Urinary bladder (tissue), 4 donors: ENCODE measurements at places on chromosomes 16 and 17.

GRCh38 chr16:85556456-85557082, 56.6 kb upstream of the GSE1 start:
- no peak for DNase-seq

DNA sequence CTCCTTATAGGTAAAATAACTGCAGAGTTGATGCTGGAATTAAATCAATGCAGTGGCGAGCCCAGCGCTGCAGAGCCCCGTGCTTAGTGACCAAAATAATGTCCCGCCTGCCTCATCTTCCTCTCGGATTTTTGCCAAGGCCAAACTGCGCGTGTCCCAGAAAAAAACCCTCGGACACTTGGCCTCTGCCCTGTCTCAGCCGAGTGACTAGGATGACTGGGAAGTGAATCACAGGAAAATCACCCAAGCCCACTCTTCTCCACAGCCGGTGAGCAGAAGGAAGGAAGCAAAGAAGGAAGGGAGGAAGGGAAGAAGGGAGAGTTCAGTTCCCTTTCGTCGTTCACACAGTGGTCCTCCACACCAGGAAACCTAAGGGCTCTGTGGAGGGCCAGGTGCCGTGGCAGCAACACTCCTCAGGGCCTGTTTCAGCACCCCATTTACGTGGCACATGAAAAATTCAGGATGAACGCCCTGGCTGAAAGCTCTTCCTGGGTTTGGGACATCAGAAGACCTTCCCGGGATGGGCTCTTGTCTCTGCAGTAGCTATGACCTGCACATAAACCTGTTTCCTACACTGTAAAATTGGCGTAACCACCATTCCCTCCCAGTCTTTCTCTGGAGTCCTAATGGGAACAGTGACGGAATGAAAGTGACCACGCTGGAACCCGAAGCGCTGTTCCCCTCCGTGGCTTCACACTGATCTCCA, 25.4 kb upstream of the HOXB13 start:
- no peak for DNase-seq

DNA sequence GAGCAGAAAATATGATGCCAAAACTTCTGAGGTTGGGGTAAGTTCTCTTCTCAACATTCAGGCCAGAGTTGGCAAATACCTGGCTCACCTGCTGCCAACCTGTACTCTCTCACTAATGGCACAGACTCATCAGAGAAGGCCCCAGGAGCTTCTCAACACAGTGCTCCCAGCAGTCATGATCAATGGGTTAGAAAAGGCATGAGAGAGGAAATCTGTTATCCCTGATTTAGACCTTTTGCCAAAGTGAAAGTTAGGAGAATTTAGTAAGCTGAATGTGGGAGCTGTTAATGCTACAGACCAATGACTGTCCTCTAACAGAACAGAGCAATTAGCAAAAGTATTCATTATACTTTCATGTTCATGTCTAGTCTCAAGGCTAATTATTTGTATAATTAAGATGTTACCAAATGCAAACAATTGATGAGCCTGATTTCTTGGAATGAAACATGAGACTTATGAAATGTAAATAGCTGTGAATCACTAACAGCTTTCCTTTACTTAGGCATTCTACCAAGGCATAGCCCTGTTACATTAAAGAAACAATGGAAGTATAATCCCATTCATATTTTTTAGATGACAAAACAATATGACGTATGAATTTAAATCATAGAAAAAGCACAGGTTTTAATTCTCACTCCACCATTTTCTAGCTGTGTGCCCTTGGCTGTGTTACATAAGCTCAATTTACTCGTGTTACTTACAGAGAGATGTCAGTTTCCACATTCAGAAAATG, 68.7 kb upstream of the MARCHF10 start:
- DNase-seq: no peak

DNA sequence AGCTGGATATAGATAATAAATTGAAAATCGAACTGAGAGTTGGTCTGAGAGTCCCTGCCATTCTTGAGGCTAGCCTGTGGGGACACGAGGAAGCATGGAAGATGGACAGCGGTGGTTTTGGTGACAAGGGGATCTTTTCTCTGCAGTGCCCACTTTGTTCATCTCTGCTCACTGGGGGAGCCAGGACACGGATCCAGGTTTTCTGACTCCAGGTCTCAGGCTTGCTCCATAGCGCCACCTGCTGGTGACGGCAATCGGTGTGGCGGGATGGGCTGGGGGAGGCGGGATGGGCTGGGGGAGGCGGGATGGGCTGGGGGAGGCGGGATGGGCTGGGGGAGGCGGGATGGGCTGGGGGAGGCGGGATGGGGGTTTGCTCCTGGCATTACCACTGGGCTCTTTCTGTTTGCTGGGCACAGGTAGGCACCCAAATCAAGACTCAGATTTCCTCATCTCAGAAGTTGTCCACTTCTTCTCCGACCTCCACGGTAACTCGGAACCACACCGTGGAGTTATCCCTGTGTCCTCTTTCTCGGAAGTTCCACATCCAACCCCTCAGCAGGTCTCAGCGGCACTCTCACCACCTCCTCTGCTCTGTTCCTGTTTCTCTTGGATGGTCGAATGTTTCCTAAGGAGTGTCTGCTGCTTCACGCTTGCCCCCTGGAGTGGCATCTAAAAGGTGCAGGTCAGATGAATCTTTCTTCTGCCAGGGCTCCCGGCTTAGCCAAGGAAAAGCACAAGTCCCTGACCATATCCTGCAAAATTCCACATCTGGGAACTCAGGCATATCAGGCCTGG, 142.4 kb downstream of the CYLD start:
- DNase-seq: no peak

DNA sequence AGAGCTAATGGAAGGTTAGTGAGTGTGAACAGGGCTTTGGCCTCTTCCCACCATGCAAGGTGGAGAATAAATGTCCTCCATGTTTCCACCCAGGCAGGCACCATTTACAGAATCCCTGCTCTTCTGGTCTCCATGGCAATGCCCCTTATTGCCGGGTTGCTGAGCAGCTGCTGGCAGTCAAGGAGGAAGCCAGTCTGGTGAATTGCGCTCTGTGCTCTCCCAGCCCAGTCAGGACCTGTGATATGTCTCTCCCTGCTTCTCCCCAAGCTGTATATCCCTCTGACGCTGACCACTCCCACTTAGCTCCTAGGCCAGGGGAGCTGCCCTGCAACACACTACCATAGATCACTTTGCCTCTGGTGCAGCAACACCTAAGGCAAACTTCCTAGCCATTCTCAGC, 402.1 kb upstream of the ERCC4 start:
- DNase-seq: no peak

DNA sequence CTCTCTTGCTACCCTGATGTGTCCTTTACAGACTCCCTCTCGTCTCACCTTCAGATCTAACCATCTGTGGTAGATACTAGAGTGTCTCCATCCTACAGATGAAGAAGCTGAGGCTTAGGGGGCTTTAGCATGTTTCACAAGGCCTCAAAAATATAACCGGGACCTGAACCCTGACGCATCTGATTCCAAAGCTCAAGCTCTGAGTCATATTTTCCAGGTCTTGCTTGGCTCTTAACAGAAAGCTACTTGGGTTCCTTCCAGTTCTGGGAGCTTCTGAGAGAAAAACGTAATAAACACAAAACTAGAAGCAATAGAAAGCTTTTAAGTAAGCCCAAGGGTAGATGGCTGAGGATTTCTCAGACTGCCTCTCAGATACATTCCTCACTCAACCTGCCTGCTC, 224.3 kb upstream of the EEF2KMT start:
- DNase-seq: no peak

DNA sequence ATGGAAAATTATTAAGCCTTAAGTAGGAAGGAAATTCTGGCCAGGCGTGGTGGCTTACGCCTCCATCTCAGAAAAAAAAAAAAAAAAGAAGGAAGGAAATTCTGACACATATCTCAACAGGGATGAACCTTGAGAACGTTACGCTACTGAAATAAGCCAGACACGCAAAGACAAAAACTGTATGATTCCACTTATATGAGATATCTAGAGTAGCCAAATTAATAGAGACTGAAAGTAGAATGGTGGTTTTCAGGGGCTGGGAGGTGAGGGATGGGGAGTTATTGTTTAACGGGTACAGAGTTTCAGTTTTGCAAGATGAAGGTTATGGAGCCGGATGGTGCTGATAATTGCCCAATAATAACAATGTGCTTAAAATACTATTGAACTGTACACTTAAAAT, 16.2 kb upstream of the HNF1B start:
- no peak for DNase-seq

- DNase-seq: no peak
These were observed 832 bp downstream of the CARHSP1 start for GRCh38 chr16:8867932-8868415.

- DNase-seq: no peak
These were observed 82.1 kb downstream of the METRNL start for GRCh38 chr17:83161298-83162034.

- no peak for DNase-seq
These were observed 515.3 kb upstream of the CA10 start for GRCh38 chr17:52673791-52674190.

DNA sequence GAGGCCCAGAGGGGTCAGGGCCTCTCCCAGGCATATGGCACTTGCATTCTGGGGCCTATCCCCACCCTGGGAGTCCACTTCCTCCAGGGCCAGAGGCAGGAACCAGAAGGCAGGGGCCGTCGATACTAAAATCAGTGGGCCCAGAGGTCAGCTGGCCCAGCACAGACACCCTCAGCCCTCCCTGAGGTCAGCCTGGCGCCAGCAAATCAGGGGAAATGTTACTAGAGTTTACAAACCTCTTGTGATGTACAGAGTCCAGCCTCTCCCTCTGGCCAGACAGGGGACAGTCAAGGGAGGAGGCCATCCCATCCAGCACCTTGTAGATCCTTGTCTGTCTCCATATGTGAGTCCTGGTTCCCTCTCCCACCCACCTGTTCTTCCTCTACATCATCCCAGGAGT, 10.8 kb downstream of the CDH5 start:
- no peak for DNase-seq
